Skin of body (tissue), 3 donors: ENCODE measurements at places on chromosomes 2 and 18. TPM values are rescaled to one million over a fixed set of nuclear protein-coding genes. Genes with fewer than 3 reads are reported as not detected.

LAMA3 gene
- 60.6 TPM for total RNA-seq

DHRS9 gene
- 1.6 TPM for total RNA-seq

TGFA gene
- 21.8 TPM for total RNA-seq

C1GALT1C1L gene
- 0.89 TPM for total RNA-seq

DNA sequence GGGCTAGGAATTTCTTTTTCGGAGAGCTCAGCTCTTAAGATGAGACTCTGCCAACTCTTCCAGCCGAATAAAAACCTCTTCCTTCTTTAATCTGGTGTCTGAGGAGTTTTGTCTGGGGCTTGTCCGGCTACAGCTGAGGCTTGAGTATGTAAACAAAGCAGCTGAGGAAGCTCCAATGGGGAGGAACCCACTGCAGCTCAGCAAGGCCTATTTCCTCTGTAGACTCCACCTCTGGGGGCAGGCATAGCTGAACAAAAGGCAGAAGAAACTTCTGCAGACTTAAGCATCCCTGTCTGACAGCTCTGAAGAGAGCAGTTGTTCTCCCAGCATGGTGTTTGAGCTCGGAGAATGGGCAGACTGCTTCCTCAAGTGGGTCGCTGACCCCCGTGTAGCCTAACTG, 838.7 kb downstream of the CCDC85A start:
- DNase-seq: no peak

GRCh38 chr2:23401427-23402204, 16.6 kb downstream of the KLHL29 start:
- no peak for DNase-seq

- DNase-seq: peak; percentile 31
Measured at GRCh38 chr2:216793386-216793785, 66.5 kb downstream of the TNP1 start.

DNA sequence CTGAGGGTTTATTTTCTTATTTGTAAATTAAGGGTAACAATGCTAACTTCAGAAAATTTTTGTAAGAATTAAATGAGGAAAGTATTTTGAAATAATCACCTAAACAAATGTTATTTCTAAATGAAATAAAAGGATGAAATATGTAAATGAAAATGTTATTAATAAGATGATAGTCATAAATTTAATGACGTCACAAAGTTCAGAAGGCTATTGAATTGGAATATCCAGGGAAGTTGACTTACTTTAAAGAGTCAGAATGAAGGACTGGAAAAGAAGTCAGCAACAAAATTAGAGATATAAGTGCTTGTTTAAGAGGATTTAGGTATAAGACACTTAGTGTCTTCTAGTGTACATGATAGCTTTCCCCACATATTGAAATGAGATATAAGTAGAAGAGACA, 732.6 kb upstream of the CDH7 start:
- DNase-seq: no peak

GRCh38 chr2:70143314-70144150, 47.3 kb downstream of the C2orf42 start:
- DNase-seq: peak; percentile 61

GRCh38 chr18:45751766-45752165, 27.8 kb downstream of the SLC14A1 start:
- no peak for DNase-seq

- no peak for DNase-seq
Measured at GRCh38 chr2:39447266-39448168, 10.4 kb upstream of the MAP4K3 start.

DNA sequence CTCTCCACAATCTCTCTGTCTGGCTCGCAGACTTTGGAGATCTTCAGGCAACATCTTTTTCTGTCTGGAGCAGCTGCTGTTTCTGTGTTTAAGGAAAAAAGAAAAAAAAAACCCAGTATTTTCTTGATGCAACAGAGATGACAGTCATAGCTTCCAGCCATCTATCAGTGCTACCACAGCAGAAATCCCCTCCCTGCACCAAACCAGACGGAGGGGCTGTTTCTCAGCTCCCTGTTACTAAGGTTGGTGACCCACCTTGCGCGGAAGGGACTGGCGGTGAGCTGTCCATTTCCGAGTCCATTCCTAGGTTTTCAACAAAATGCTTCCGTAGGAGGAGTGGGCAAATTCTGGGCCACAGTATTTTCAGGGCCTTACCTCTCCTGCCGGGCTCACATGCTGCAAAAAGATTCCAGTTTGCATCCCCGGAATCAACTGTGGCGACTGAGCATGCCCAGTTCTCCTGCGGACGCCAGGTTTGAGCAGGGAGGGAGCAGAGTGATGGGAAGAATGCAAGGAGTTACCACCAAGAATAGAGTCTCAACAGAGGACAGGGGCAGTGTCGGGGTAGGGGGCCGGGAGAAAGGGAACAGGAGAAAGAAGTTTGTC, 1.2 kb downstream of the SLC4A10 start:
- DNase-seq: no peak
